ENCODE measurements at places on chromosomes 11 and 22. TPM values are rescaled to one million over a fixed set of nuclear protein-coding genes. Genes with fewer than 3 reads are reported as not detected.

The KRTAP5-9 gene
- not detected for total RNA-seq

The SPDYC gene
- not detected for total RNA-seq

The EHBP1L1 gene
- 8.4 TPM for total RNA-seq

The SNU13 gene
- 144 TPM for total RNA-seq

The PGA5 gene
- 1.5 TPM for total RNA-seq

The NXPE4 gene
- total RNA-seq, result not detected

The CD59 gene
- total RNA-seq, result 316 TPM

The CASP12 gene
- 0.13 TPM for total RNA-seq

The C1QTNF4 gene
- 0.73 TPM for total RNA-seq

The MUC5B gene
- 0.07 TPM for total RNA-seq

The ANKK1 gene
- not detected for total RNA-seq

The PRR5L gene
- total RNA-seq, result 7.5 TPM

The CAVIN3 gene
- total RNA-seq, result 93.3 TPM

The TNNT3 gene
- total RNA-seq, result 19.2 TPM

The AKIP1 gene
- 26.6 TPM for total RNA-seq

The C11orf42 gene
- not detected for total RNA-seq

The DLG2 gene
- 6.8 TPM for total RNA-seq

The CSNK1E gene
- total RNA-seq, result 85.8 TPM

The JHY gene
- 2.8 TPM for total RNA-seq

The PUS3 gene
- total RNA-seq, result 14.1 TPM

The KDM4D gene
- 0.84 TPM for total RNA-seq

The ELMOD1 gene
- total RNA-seq, result 3.1 TPM

The P2RY6 gene
- total RNA-seq, result 2.9 TPM

The RHOG gene
- 18.0 TPM for total RNA-seq

The XKR3 gene
- total RNA-seq, result 0.33 TPM

The UBQLN3 gene
- total RNA-seq, result 0.50 TPM

The MMP27 gene
- not detected for total RNA-seq

The CDON gene
- 38.0 TPM for total RNA-seq

The RCN1 gene
- 258 TPM for total RNA-seq
